ENCODE measurements at places on chromosomes 1 and 21.

- peak; percentile 70 for DNase-seq
Measured at GRCh38 chr1:100463791-100464424, 74.0 kb upstream of the GPR88 start.

GRCh38 chr1:222234351-222234750, 313.6 kb downstream of the HHIPL2 start:
- DNase-seq, result no peak

GRCh38 chr1:96309783-96310182, 411.8 kb upstream of the PTBP2 start:
- DNase-seq, result no peak

GRCh38 chr1:189708674-189709073, 769.0 kb downstream of the BRINP3 start:
- DNase-seq, result no peak

- peak; percentile 79 for DNase-seq
Measured at GRCh38 chr1:212699625-212700222, at the start of gene BATF3. Gene BATF3 (minus strand): TSS chr1:212699840. CDS start chr1:212699762, 78 bp downstream.

GRCh38 chr1:230148126-230148652, 81.2 kb downstream of the GALNT2 start:
- no peak for DNase-seq

DNA sequence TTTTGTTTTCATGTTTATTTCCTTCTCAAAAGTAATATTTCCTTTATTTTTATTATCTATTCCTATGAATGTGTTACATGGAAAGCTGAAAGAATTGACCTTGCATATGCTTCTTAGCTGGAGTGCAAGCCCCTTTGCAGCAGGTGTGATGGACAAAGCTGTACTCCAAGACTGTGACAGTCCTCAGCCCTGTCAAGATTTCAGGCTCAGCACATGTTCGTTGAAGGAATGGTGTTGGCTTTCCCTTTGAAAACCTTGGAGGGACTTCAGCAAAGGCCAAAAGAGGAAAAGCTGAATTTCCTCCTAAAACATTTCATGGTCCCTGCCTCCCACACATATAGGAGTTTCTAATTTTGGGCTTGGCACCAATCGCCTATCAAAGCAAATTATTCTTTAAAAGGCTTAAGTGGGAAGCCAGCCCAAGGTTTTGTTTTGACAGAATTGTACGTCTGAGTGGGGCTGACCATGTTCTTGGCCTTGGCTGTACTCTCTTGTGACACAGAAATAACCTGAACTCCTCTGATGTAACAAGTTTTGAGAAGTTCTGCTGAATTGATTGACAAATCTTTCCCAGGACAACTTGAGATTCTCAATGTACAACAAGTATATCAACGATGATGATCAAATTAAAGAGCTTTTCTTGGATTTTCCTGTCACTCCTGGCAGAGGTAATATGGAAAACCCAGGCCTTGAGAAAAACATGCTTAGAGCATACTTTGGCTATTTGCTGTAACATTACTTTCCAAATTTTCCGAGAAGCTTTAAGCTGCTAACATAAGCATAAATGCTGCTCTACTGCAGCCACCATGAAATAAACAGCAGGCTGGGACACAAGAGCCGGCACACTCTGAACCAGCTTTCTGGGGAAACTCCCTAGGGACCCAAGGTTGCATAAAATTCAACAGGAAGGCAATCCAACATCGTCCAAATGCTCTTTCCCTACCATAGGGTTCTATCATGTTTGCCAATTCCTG, 135.7 kb upstream of the ZNF648 start:
- no peak for DNase-seq

GRCh38 chr1:17119076-17119772, at the start of gene PADI2:
Gene PADI2 (minus strand): TSS chr1:17119451. CDS start chr1:17119371, 80 bp downstream.
- DNase-seq, result peak; percentile 42

DNA sequence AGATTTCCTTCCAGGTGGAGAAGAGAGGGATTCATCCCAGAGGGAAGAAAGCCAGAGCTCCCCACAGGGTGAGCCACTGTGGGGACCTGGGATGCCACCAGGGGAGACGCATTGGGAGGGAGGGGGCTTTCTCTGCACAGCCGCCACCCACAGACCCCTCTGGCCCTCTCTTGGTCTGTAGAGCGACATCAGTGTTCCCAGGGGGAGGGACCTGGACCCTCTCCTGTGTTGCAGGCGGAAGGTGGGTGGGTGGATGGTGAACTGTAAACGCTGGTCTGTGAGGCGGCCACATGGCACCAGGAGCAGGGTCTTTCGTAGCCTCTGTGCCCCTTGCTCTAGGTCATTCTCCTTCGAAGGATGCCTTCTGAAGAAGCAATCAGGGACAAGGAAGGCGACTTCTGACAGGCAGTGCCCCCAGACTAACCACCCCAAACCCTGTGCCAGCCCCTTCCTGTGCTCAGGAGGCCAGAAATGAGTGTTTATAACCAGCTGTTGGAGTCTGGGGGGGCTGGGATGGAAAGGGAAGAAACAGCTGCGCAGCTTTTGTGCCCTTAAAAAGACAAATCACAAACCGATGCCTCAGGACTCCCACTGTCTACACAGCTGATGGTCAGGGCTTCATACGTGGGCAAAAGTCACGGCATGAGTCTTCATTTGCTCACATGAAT, 121.4 kb upstream of the ZBTB40 start:
- DNase-seq, result no peak

- DNase-seq, result no peak
Measured at GRCh38 chr1:44501047-44501890, 96.2 kb downstream of the RNF220 start.

DNA sequence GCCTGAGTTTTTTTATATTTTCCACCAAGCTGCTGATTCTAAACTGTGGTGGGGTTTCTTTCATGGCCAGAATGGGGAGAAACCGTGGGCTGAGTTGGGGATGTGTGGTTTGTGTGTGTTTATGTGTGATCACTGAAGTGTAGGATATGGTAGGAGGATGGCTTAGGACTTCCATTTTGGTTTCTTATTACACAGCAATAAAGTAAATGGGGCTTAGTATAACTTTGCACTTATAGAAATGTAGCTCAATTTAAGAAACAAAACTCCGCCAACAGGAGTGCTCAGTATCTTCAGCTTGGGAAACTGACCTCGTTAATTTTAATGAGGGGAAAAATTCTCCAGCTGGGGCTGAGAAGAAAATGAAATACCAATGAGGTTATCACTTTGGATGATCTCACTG, 77.8 kb downstream of the PBX1 start:
- DNase-seq, result no peak

GRCh38 chr1:183569141-183569540, 21.1 kb downstream of the NCF2 start:
- DNase-seq, result peak; percentile 17

DNA sequence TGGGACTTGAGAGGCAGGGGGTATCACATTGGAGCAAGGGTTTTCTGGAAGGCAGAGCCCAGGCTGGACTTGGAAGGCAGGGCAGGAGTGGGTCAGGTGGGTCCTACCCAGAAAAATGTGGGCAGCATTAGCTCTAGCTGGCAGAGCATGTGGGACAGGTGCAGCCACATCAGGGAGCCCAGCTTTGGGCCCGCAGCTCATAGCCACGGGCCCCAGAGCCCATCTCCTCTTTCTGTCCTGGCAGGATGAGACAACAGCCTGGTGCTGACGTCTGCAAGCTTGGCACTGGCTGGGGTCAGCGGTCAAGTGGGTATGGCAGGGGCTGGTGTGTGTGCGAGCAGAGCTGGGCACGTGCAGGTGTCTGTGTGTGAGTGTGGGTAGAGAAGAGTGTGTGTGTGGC, 154.7 kb downstream of the GRIK3 start:
- no peak for DNase-seq

DNA sequence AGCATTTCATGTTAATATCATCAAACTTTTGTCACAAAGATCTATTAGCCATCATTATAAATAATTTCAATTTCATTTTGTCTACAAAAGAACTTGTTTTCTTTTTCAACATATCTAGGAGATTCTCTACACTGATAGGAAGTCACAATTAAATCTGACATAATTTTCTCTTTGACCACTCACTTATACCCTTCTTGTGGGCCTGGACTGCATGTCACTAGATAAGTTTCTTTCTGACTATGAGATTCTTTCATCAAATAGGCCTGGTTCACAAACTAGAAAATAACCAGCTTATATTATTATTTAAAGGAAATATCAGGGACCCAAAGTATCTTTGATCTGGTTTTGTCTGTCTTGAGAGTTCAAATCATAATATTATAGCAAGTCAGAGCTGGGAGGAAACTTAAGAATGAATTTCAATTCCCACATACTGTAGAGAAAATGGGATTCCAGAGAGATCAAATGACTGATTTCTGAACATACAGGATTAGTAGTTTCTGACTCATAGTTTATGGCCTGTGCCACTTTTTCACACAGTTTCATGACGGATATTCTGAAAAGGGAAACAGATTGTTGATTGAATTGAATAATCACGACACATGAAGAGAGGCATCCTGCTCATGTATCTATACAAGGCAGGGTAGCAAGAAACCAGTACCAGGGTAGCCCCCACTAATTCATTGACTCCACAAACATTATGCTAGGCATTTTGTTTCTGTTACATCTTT, 355.8 kb downstream of the GPATCH2 start:
- DNase-seq, result no peak

DNA sequence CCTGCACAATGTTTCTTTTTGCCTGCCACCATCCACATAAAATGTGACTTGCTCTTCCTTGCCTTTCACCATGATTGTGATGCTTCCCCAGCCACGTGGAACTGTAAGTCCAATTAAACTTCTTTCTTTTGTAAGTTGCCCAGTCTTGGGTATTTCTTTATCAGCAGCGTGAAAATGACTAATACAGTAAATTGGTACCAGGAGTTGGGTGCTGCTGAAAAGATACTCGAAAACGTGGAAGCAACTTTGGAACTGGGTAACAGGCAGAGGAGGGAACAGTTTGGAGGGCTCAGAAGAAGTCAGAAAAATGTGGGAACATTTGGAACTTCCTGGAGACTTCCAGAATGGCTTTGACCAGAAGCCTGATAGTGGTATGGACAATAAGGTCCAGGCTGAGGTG, 425.3 kb downstream of the GPATCH2 start:
- no peak for DNase-seq

- no peak for DNase-seq
Measured at GRCh38 chr1:34612091-34612827, 142.6 kb upstream of the GJB5 start.

- no peak for DNase-seq
Measured at GRCh38 chr1:165738794-165739193, 29.9 kb downstream of the TMCO1 start.

- no peak for DNase-seq
Measured at GRCh38 chr1:106753066-106753465, 303.4 kb upstream of the PRMT6 start.

GRCh38 chr1:180376253-180376652, 126.1 kb downstream of the ACBD6 start:
- no peak for DNase-seq

- no peak for DNase-seq
Measured at GRCh38 chr1:166977951-166978350, 2.6 kb upstream of the ILDR2 start.

- no peak for DNase-seq
Measured at GRCh38 chr1:1020000-1020404, at the start of gene AGRN. Gene AGRN (plus strand): TSS chr1:1020120. CDS start chr1:1020173, 53 bp downstream.

DNA sequence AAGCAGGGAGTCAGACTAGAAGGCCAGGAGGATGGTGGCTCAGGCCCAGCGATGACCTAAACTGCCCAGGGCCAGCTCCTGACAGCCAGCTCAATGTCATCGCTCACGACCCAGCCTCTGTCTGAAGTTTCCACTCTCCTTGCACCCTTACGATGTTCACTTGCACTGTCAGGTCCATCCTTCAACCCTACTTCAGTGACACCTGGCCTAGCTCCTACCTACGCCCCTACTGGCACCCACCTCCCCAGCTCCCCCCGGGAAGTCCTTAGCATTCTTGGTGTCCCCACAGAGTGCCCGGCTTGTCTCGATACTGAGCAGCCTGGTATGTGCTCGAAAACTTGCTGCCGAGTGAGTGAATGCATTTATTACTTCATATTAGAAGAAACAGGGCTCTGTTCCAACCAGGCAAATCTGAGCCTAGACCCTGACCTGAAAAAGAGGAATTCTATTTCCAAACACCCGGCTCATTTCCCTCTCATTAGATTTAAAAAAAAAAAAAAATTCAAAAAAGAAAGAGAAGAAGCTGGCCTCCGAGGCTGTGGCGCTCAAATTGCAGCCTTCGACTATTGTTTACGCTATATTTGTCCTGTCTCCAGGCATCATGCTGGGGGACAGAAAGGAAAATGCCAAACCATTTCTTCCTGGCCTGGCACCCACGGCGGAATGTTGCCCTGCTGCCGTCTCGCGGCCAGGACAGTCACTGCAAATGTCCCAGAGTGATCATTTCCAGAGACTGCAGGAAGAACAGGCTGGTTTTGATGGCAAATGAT, 29.8 kb upstream of the LRRC38 start:
- DNase-seq, result no peak

All from activated CD4-positive, alpha-beta T cell treated with anti-CD3 and anti-CD28 coated beads, Interleukin-2, amount 50 U/mL, for 16 hours (primary cell).